Heart left ventricle (tissue), 16 donors: ENCODE measurements at places on chromosomes 12 and 14. TPM values are rescaled to one million over a fixed set of nuclear protein-coding genes. Genes with fewer than 3 reads are reported as not detected.

The TUNAR gene
- not detected for polyA plus RNA-seq

The FLVCR2 gene
- 0.50 TPM for polyA plus RNA-seq

The WDR20 gene
- 10.4 TPM for polyA plus RNA-seq

The SPRYD4 gene
- polyA plus RNA-seq, result 2.9 TPM

The CELA1 gene
- polyA plus RNA-seq, result not detected

The POLE2 gene
- polyA plus RNA-seq, result 1.2 TPM

The SOAT2 gene
- not detected for polyA plus RNA-seq

The PROX2 gene
- not detected for polyA plus RNA-seq

The PRICKLE1 gene
- 3.2 TPM for polyA plus RNA-seq

The MAP3K9 gene
- 0.91 TPM for polyA plus RNA-seq

The LRRC10 gene
- polyA plus RNA-seq, result 30.1 TPM

The TDRD9 gene
- polyA plus RNA-seq, result 9.6 TPM

The OVCH1 gene
- polyA plus RNA-seq, result 0.18 TPM

The PLEKHA5 gene
- 18.1 TPM for polyA plus RNA-seq

The LYZ gene
- polyA plus RNA-seq, result 4.6 TPM

The OGFOD2 gene
- polyA plus RNA-seq, result 12.7 TPM

The KRT79 gene
- polyA plus RNA-seq, result not detected

The PTPRO gene
- 0.33 TPM for polyA plus RNA-seq

The PLA2G1B gene
- polyA plus RNA-seq, result not detected

The TNS2 gene
- 58.7 TPM for polyA plus RNA-seq

The BATF gene
- polyA plus RNA-seq, result 0.84 TPM

The TC2N gene
- polyA plus RNA-seq, result 2.1 TPM

The IL26 gene
- polyA plus RNA-seq, result not detected

The ZNF84 gene
- 6.9 TPM for polyA plus RNA-seq

The SLC7A8 gene
- 21.6 TPM for polyA plus RNA-seq

The PPP4R4 gene
- not detected for polyA plus RNA-seq

The CIDEB gene
- 3.2 TPM for polyA plus RNA-seq

The EID3 gene
- polyA plus RNA-seq, result 1.6 TPM

The RHOJ gene
- polyA plus RNA-seq, result 10.4 TPM

The KLC1 gene
- polyA plus RNA-seq, result 162 TPM

The FLRT2 gene
- polyA plus RNA-seq, result 1.6 TPM

The RAPGEF3 gene
- polyA plus RNA-seq, result 62.1 TPM

The FAR2 gene
- 1.5 TPM for polyA plus RNA-seq

The ETFBKMT gene
- polyA plus RNA-seq, result 2.8 TPM

The ACSM4 gene
- not detected for polyA plus RNA-seq

The CLEC4A gene
- 0.47 TPM for polyA plus RNA-seq

The KRT8 gene
- polyA plus RNA-seq, result 139 TPM

The WNT1 gene
- polyA plus RNA-seq, result not detected

The MTA1 gene
- polyA plus RNA-seq, result 191 TPM

The BEST3 gene
- 0.89 TPM for polyA plus RNA-seq

The LHX5 gene
- polyA plus RNA-seq, result not detected
